ENCODE measurements at places on chromosomes 5 and 9. TPM values are rescaled to one million over a fixed set of nuclear protein-coding genes. Genes with fewer than 3 reads are reported as not detected.
A peak's percentile ranks its signal among the peaks of the same experiment; 100 is the strongest.

- peak; percentile 20 for DNase-seq
These were observed 276.0 kb upstream of the RGMB start for GRCh38 chr5:98497418-98497817.

DNA sequence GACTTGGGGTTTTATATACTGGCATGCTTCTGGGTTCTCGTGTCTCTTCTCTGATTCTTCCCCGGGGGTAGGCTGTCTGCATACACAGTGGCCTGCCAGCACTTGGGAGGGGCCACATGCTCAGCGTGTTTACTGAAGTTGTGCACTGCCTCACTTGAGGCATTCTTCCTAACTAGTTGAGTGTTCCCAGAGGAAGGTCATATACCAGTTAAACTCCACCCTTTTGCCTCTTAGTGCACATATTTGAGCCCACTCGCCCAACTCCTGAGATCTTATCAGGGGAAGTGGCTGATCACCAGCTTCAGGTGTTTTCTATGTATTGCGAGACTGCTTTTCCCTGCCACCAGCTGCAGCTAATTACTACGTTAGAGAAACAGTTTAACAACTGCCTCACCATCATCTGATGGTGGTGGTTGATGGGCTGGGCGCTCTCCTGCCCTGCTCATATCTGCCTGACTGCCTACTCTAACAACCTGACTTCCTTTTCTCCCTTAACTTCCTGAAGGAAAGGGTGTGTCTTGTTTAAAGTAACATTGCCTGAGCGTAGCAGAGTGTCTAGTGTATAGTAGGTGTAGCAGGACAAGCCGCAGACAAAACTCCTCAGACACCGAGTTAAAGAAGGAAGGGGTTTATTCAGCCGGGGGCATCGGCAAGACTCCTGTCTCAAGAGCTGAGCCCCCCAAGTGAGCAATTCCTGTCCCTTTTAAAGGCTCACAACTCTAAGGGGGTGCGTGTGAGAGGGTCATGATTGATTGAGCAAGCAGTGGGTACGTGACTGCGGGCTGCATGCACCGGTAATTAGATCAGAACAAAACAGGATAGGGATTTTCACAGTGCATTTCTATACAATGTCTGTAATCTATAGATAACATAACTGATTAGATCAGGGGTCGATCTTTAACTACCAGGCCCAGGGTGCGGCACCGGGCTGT lies 60.1 kb upstream of the CLINT1 start:
- DNase-seq = peak; percentile 44

GRCh38 chr9:94787266-94787665 lies 60.8 kb downstream of the AOPEP start:
- DNase-seq = no peak

- DNase-seq = peak; percentile 8
These were observed 760.6 kb downstream of the TLE1 start for GRCh38 chr9:80928697-80929096.

DNA sequence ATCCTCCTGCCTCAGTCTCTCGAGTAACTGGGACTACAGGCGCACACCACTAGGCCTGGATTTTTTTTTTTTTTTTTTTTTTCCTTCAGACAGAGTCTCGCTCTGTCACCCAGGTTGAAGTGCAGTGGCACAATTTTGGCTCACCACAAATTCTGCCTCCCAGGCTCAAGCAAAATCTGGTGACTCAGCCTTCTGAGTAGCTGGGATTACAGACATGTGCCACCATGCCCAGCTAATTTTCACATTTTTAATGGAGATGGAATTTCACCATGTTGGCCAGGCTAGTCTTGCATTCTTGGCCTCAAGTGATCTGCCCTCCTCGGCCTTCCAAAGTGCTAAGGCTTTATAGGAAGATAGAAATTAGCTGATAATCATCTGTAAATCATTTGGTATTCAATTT lies 43.9 kb downstream of the NSA2 start:
- peak; percentile 92 for DNase-seq

GRCh38 chr5:176744584-176744965 lies 65.8 kb upstream of the UNC5A start:
- no peak for DNase-seq

- no peak for DNase-seq
These were observed 139.8 kb upstream of the COL5A1 start for GRCh38 chr9:134501761-134502265.

DNA sequence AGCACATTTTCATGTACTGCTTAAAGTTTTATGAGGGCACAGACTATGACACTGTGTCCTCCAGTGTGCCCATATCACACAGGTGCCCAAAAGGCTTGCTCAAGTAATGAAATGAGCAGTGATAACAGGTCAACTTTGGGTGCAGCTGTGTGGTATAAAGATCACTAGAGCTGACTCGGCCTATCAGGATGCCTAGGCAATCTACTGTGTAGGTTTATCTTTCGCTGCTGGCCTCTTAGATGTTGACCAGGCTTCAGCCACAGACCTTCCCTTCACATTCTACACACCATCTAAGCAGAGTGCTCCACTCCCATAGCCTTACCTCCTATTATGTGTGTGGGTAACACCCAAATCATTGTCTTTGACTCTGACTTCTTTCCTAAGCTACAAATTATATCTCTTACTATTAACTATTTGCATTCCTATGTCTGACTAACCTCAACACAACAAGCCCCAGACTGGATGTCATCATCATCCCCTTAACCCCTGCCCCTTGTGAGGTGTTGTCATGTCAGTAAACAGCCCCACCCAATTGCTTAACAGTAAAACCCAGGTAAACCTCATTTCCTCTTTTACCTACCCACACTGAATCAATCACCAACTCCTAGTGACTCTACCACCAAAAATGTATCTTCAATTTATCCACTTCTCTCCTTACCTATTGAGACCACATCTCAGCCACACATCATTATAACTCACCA lies 2.5 kb downstream of the SREK1IP1 start:
- DNase-seq = peak; percentile 29

DNA sequence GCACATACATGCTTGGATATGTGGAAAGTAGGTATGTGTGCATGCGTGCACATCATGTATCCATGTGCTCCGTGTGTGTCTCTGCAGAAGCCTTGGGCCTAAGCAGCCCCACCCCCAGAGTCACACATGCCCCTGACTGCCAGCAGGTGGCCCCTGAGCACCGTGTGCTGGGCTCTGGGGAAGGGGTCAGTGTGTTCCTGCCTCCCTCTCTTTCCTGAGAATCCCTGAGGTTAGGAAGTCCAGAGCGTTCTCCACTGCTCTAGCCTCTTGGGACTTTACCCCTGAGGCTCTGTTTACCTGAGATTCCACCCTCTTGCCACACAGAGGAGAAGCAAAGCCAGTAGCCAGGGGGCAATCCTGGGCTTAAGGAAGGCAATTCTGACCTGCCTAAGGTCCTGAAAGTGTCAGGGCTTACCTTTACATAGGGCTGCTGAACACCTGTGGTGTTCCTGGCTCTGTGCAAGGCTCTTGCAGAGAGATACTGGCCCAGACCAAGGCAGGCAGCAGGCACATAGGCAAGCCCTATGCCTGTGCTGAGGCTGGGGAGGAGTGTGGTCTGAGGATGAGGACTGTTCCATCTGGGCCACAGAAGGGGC lies 207.3 kb downstream of the TMEM38B start:
- DNase-seq = peak; percentile 22

DNA sequence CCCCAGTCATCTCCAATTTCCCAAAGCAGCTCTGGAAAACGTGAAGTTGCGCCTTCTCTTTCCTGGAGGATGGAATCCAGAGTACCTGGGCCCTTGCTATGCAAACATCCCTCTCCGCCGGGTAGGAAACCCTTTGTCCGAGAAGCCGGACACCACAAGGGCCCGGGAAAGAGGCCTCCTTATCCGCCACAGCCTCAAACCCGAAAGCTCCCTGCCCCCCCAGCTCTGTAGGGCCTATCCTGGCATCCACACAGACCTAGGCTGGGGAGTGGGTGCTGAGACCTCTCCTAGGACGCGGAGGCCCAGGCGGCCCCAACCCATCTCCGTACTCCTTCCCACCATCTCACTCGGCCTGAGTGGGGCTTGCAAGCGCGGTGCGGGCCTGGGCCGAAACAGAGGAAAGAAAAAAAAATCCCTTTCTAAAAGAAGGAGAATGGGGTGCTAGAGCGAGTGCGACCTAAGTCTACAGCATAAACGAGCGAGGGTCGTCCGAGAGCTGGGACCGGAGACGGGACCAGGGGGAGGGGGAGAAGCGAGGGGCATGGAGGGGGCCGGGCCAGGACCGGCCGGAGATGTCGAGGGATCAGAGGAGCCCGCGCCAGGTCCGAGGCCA lies 624 bp downstream of the FBXW11 start:
- DNase-seq = peak; percentile 42

DNA sequence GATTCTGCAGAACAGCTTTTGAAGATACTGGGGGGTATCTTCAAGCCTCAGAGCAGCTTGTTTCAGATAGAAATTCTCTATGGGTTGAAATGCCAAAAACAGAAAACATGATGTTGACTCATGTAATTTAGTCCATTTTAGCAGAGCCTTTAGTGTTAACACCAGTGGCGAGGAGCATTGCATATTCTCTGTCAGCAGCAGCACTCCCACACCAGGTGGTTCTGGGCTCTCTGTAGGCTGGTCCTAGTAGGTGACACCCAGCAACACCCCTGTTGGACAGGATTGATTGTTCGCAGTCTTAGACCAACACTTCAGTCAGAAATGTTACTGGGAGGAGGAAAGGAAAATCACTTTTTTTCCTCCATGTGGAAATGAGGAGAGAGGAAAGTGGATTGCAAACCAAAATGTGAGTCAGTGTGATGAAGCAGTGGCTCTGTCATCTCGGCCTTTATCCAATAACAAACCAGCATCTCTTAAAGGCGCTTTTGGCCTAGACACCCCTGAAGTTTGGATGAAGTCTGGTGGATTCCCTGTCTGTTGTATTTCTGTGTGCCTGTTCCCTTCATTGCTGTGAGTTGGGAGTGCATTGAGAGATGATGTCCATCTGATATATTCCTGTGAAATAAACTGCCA lies 16.8 kb downstream of the SLC46A2 start:
- DNase-seq = peak; percentile 4

GRCh38 chr5:168736281-168736831 lies 157.2 kb upstream of the PANK3 start:
- no peak for DNase-seq

GRCh38 chr5:171595801-171596231 lies 176.4 kb downstream of the FGF18 start:
- DNase-seq = peak; percentile 92

- DNase-seq = no peak
These were observed 41.5 kb upstream of the NOTCH1 start for GRCh38 chr9:136587145-136587943.

DNA sequence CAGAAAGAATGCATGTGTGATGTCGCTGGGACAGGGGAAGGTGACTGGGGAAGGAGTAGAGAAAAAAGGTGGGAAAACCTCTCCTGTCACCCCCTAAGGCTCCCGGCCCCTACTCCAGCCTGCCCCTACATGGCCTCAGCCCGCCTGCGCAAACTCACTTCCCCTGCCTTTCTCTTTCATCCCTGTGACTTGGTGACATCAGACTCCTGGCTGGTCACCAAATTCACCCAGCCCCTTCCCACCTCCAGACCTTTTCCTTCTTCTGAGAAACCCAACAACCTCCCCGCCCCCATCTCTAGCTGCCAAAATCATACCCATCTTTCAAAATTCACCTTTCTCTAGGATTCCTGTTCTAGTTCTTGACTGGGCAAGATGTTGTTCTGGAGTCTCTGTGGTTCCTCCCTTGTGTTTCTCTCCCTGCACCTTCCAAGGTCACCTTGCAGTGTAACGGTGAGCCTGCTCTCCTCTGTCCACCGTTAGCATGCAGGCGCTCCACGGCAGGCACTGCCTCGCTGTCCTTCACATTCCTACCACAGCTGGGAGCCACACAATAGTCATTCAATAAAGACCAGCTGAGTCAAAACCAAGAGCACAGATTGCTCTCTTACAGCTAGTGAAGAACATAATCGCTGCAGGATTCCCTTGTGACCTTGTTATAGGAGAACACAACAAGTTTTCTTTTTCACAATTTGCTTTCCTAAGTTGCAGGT lies 134.5 kb downstream of the FANCC start:
- no peak for DNase-seq

GRCh38 chr9:133727277-133727875 lies 10.8 kb downstream of the SARDH start:
- DNase-seq = no peak

DNA sequence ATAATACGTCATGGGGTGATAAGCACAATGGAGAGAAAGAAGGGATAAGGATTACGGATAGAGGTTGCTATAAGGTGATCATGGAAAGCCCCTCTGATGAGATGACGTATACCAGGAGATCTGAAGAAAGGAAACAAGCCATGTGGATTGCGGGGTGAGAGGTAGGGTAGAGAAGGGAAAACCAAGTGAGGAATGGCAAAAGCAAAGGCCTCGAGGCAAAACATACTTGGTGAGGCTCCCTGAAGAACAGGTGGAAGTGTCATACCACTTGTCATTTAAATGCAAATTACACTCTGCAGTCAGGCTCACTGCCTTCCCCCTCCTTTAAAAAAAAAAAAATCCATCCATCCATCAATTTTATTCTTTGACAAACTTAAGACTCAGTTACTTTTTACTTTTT lies 420.8 kb downstream of the RAB3C start:
- DNase-seq = no peak

- no peak for DNase-seq
These were observed 5.1 kb upstream of the DCAF12 start for GRCh38 chr9:34131571-34131970.

DNA sequence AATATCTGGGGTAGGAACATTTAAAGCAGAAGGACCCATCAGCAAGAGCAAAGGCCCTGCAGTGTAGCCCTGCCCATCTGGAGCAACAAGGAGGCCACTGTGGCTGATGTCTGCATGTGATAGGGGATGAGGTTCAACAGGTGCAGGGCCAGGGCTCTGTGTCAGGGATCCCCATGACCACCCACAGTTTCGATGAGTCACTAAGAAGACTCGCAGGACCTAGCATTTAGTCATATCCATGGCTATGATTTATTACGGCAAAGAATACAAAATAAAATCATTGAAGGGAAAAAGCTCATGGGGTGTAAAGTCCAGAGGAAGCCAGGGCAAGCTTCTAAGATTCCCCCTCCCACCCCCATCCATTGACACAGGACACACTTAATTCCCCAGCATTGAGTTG lies 188.6 kb downstream of the ADGRV1 start:
- peak; percentile 10 for DNase-seq

DNA sequence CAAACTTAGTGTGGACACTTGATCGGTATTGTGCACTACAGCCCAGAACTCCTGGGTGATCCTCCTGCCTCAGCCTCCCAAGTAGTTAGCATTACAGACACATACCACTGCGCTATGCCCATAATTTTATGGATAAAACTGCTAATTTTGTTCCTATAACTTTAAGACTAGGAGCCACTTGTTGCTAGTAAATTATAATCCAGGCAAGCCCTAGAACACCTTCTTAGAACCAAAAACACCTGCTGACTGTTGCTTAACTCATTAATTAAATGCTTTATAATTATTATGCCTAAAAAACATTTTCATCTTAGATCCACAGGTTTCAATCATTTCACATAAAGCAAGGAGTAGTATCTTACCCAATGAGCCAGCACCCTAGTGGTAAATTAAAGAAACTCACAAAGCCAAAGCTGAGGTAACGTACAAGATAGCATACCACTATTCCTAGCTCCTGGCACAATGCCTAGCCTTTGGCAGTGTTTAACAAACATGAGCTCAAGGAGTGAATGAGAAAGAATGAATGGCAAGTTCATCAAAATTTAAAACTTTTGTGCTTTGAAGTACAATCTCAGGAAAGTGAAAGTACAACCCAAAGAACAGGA lies 5.4 kb downstream of the MRPS27 start:
- peak; percentile 78 for DNase-seq

Gene TAS2R1
- not detected for total RNA-seq

Gene NOL6
- 39.3 TPM for total RNA-seq

Gene RLN2
- total RNA-seq = not detected

Gene NRG2
- total RNA-seq = 1.9 TPM

Gene FLT4
- total RNA-seq = not detected

Gene TARS1
- 249 TPM for total RNA-seq

Gene HTR1A
- not detected for total RNA-seq

Gene NDFIP1
- total RNA-seq = 54.8 TPM

Gene MYMK
- total RNA-seq = not detected

Data from M059J (cell line).